Activated T-helper 1 cell treated with anti-CD3 and anti-CD28 coated beads, Interleukin-12 subunit alpha, Interleukin-12 subunit beta, Interleukin-2, Interleukin-4 antibody, amounts not matched to agents 30 ng/mL and 10 ng/mL and 1 ng/mL, durations not matched to agents 14 hours and 24 hours and 36 hours (primary cell): ENCODE measurements at places on chromosomes 6 and 20. TPM values are rescaled to one million over a fixed set of nuclear protein-coding genes. Genes with fewer than 3 reads are reported as not detected.

GRCh38 chr6:93248631-93249030, 170.7 kb downstream of the EPHA7 start:
- DNase-seq = no peak

- no peak for DNase-seq
Measured at GRCh38 chr6:106972500-106972899, 2.0 kb downstream of the CD24 start.

DNA sequence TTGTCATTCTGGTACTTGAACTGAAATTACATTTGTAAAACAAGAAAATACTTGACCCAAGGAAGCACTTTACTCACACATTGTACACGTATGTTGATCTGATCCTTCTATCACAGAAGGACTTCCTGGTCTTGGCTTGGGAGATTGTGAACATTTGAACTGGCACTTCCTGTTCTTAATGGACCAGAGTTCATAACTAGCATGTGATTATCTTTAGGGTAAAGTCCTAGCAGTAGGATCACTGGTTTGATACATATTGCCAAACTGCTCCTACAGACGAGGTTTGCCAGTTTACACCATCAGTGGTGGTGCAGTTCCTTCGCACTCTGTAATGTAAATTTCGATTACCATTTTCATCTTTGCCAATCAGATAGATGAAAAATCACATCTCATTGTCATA, 12.7 kb downstream of the HECA start:
- no peak for DNase-seq

GRCh38 chr20:16760431-16761304, 12.5 kb downstream of the OTOR start:
- no peak for DNase-seq

DNA sequence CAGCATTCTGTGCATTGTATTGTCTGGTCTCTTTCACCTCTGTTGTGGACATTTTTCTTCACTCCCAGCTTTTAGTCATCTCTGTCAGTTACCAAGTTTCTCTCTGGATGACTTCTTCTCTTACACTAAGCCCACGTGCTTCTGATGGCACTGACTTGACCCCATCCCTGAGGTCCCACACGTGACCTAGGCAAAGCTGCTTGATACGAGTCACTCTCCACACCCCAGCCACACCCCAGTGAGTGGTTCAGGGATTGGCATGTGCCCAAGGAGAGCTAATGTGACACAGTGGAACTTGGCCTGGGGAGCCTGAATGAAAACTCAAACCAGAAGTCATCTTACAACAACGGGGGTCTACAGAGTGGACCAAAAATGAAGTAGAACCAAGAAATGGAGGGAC, 32.2 kb downstream of the HTR1E start:
- no peak for DNase-seq

GRCh38 chr6:37940074-37940847, 120.7 kb downstream of the ZFAND3 start:
- no peak for DNase-seq

- DNase-seq = no peak
Measured at GRCh38 chr6:80789912-80790570, 683.6 kb downstream of the BCKDHB start.

GRCh38 chr6:126475449-126475848, 135.5 kb downstream of the CENPW start:
- DNase-seq = no peak

DNA sequence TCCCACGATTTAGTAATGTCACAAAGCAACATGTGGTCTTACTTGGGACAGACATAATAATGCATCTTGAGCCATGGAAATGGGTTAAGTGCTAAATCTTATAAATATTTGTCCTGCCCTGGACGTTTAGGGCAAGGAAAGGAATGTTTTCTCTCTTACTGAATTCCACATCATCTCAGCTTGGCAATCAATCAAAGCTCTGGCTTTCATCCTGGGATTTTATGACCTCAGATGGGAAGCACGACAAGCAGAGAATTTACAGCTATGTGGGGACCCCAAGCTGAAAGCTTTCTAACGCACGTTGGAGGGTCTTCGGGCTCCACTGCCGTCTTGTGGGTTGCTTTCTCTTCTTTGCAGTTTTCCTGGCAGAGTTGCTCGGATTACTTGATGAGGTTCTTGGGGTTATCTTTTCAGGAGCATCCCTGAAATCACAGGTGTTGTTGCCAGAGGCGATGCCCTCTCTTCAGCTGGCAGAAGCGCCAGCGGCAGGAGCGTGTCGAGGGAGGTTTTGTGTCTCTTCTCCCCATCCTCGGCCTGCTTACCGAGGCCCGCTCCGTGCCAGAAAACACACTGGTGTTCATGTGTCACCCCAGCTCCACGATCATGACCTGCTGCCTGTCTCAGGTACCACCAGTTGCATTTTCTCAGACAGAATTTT, 73.4 kb upstream of the FRMD1 start:
- DNase-seq = no peak

DNA sequence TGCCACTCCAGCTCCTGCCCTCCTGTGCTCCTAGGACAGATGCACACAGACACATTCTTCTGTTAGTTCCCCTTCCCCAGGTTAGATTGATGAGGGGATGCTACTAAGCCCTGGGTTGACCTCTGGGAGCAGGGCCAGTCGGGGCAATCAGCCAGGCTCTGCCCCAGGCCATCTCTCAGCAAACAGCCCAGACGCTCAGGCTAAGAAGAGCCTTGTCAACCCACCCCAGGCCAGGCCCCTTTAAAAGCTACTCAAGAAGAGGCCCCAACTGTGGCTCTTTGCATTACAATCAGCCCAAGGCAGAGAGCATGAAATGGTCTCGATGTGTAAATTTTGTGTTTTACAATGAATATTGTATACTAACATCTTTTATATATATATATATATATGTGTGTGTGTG, 107.4 kb downstream of the TFAP2A start:
- no peak for DNase-seq

DNA sequence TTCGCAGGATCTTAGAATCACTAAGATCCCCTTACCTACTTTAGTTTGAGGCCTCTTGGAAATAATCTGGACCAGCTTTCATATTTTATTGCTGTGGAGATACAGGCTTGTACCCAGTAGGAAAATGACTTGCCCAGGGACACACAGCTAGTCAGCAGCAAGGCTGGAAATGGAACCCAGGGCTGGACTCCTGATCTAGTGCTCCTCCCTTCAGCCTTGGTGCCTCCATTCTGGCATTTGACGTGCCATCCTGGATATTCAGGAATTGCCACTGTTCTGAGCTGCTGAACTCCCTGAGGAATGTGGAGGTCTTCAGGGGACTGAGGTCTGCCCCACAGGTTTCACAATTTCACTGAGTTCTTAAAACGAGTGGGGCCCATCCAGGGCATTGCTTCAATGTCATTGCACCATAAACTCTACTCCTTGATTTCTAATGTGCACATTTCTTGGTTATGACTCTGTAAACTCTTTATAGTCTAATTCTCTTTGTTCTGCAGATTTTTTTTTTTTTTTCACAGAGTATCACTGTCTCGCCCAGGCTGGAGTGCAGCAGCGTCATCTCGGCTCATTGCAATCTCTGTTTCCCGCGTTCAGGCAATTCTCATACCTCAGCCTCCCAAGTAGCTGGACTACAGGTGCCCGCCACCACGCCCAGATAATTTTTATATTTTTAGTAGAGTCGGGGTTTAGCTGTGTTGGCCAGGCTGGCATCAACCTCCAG, 26.7 kb upstream of the CDKN1A start:
- DNase-seq = no peak

DNA sequence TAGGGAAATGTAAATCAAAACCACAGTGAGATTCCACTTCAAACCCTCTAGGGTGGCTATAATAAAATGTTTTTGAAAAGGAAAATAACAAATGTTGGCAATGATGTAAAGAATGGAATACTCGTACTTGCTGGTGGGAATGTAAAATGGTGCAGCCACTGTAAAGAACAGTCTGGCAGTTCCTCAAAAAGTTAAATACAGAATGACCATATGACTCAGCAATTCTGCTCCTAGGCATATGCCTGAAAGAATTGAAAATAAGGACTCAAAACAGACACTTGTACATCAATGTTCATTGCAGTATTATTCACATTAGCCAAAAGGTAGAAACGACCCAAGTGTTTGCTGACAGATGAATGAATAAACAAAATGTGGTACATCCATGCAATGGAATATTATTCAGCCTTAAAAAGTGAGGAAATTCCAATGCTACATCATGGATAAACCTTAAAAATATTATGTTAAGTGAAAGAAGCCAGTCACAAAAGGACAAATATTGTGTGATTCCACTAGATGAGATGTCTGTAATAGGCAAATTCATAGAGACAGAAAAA, 10.2 kb upstream of the RNF114 start:
- no peak for DNase-seq

DNA sequence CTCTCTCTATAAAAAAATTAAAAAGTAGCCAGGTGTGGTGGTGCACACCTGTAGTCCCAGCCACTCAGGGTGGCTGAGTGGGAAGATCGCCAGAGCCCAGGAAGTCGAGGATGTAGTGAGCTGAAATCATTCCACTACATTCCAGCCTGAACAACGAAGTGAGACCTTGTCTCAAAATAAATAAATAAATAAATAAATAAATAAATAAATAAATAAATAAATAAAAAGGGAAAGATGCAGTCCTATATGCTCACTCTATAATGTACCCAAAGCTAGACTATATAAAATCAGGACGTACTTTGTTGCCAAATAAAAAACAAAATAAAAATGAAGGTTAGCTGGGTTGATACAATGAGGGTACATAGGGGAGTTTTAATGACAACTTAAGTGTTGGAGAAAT, 26.1 kb upstream of the NHSL1 start:
- DNase-seq = no peak

DNA sequence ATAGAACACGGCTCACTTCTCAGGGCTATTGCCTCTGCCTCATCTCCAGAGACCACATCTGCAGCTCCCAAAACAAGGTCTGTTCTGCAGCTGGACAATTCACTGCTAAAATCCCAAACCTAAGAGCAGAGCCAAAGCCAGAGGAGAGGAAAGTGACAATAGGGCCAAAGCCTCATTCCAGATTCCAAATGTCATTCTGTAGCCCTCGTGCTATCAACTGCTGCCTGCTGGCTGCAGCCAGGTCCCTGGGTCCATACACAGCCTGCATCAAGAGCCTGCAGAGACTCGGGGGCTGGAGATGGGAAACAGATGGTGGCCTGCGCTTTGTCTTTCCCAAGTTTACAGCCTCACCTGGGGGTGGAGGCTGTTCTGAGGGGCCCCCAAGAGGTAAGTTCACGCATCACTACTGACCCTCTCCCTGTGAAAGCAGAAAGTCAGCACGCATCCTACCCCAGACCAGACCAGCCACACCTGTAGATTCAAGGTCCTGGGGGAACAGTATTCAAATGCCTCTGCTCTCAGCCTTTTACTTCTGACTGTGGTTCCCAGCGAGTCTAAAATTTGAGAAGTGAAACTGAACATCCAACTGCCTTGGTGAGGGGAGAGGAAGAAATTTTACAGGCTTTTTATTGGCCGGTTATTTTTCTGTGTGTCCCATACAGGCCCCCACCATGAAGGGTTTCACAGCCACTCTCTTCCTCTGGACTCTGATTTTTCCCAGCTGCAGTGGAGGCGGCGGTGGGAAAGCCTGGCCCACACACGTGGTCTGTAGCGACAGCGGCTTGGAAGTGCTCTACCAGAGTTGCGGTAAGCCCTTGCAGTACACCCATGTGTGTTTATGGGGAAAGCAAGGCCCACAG, at the start of gene LY86:
TSS of gene LY86 (plus strand) at position 657 of the 860 bp plus-strand sequence. CDS start at position 672, 15 bp downstream.
- DNase-seq = no peak

- no peak for DNase-seq
Measured at GRCh38 chr20:46139908-46140482, 21.9 kb downstream of the CD40 start.

- DNase-seq = no peak
Measured at GRCh38 chr20:61668771-61669503, 396.7 kb downstream of the TAF4 start.

- no peak for DNase-seq
Measured at GRCh38 chr6:40358473-40359460, 228.4 kb downstream of the LRFN2 start.

- DNase-seq = no peak
Measured at GRCh38 chr6:156980515-156980914, 203.3 kb downstream of the ARID1B start.

- no peak for DNase-seq
Measured at GRCh38 chr6:169848946-169849345, 97.5 kb downstream of the ERMARD start.

DNA sequence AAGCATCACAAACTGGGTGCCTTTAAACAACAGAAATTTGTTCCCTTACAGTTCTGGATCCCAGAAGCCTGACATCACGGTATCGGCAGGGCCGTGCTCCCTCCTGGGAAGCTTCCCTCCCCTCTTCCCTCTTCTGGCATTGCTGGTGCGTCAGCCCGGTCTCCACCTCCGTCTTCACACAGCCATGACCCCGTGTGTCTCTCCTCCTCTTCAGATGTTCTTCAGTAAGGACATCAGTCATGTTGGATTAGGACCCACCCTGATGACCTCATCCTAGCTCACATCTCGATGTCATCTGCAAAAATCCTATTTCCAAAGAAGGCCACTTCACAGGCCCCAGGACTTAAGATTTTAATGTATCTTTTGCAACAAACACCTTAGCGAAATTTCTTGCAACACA, 38.4 kb upstream of the TBXT start:
- no peak for DNase-seq

- DNase-seq = no peak
Measured at GRCh38 chr6:48177786-48178185, 66.8 kb upstream of the PTCHD4 start.

DNA sequence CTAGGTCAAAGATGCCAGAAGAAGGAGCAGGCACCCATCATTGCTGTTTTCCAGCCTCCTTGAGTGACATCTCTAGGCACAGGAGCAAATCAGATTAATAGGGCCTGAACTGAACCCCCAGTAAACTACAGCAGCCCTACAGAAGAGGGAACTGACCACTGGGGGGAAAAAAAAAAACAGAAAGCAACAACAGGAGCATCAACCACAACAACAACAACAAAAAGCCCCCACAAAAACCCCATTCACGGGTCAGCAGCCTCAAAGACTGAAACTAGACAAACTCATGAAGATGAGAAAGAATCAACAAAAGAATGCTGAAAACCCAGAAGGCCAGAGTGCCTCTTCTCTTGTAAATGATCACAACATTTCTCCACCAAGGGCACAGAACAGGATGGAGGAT, 537.4 kb upstream of the BTBD3 start:
- DNase-seq = no peak

- no peak for DNase-seq
Measured at GRCh38 chr20:62736407-62737071, 27.9 kb downstream of the NTSR1 start.

GRCh38 chr20:30816182-30816645, 441.2 kb upstream of the DEFB115 start:
- DNase-seq = no peak

The TTLL9 gene
- total RNA-seq = not detected in 2 replicates

The GLP1R gene
- total RNA-seq = 0.18 TPM in 1 of 2 replicates, not detected in the other

The MCHR2 gene
- total RNA-seq = not detected in 2 replicates

The SCAND1 gene
- total RNA-seq = 39.7 and 41.2 TPM in 2 replicates

The ENPP5 gene
- total RNA-seq = not detected in 2 replicates

The RIMS1 gene
- total RNA-seq = not detected in 2 replicates

The SLC17A3 gene
- 0.21 and 0.66 TPM in 2 replicates for total RNA-seq

The E2F1 gene
- 77.5 and 80.6 TPM in 2 replicates for total RNA-seq

The MRAP2 gene
- not detected in 2 replicates for total RNA-seq

The FGD2 gene
- 0.65 and 1.5 TPM in 2 replicates for total RNA-seq

The SIRPA gene
- not detected in 2 replicates for total RNA-seq
